NCI-H2029 treated with DMSO at 0.1 percent for 48 hours (cell line): ENCODE measurements at places on chromosomes 1 and 21.

DNA sequence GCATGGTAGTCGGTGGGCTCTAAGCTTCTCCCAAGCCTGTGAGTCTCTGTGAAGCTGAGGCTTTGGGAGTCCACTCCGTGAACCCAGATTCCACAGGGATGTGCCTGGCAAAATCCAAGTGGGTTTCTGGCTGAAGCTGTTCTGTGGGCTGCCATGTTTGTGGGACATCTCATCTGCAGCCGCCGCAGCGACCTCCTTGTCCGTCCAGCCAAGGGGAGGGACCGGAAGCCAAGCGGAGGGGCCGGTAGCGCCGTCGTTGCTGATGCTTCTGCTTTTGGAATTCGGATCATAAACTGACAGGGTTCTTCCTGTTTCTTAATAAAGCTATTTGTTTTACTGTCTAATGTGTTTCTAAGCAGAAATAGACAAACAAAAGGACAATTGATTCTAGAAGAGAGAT, 13.3 kb downstream of the KIF26B start:
- DNase-seq: no peak

GRCh38 chr1:201660931-201661822, 122.2 kb downstream of the NAV1 start:
- no peak for DNase-seq

- no peak for DNase-seq
Measured at GRCh38 chr1:24567792-24568388, 12.0 kb downstream of the NCMAP start.

DNA sequence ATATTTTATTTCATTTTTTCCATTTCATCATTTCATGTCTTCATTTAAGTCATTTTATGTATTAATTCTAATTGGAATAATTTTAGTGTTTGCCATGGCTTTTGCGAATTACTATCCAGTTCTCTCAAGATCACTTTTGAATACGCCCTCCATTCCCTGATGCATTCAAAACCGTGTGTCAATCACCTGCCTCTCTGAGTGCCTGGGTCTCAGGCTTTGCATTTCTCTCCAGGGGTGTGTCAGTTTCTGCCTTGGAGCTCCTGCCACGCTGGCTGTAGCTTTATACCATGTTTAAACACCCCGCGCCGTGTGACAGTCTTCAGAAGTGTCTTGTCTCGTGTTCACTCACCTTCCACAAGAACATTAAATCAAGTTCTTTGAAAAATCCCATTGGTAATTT, 7.4 kb upstream of the DNMT3L start:
- DNase-seq: no peak

DNA sequence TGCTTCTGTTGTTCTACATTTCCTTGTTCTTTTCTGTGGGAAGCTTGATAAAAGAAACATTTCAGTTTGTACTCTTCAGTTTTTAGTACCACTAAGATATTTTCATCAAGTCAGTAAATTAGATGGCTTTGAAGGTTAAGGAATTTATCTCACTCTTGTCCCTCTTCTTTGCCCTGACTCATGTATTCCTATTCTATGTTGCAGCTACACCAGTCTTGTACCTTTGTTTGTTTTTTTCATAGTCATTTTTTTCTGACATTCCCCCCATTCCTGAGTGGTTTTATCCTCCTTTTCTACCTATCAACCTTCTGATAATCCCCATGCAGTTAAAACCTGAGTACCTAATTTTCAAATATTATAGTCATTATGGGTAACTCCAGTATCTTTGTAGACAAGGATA, 65.4 kb downstream of the MAST2 start:
- no peak for DNase-seq

DNA sequence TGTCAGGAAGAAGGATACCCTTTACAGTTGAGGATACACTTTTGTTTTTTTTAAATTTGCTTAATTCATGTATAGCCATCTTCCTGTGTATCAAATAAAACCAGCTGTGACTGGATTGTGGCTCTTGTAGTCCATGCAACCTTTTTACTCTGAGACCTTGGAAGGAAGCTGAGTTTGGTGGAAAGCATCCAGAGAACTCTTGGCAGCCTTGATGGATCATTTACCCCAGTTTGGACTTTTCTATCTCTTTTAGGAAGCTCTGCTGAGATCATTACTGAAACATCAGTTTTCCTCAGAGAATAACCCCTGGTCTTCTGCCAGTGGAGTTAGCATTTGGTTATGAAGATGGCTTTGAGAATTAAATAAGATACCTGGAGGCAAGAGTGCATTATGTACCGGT, 21.2 kb upstream of the APOBEC4 start:
- no peak for DNase-seq

- no peak for DNase-seq
Measured at GRCh38 chr1:72278461-72278860, 3.9 kb downstream of the NEGR1 start.

DNA sequence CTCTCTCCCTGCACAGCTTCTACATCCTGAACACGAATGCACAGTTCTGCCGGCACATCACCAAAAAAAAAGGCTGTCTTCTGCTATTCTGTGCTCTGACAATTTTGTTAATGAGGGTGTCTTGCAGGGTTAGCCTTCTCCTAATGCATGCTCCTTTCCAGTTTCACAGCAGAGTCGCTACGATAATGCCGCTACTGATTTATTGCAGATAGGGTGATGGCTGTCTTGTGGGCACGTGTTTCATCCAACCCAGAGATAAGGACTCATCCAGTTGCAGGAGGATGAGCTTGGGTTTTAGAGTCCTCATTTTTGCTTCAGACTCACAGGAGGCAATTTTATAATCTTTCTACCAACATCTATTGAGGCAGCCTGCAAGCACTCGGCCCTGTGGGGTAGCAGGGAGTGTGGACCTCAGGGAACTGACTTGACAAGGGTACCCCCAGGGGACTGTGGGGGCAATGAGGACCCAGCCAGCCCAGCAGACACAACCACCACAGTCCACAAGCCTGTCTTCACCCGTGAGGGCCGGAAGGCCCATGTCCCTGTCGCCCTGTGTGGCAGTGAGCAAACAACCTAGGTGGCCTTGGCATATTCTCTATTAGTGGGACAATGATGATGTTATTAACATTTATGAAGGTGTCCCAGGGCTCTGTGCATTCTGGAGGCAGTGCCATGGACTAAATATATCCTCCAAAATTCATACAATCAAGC, 15.4 kb upstream of the UTS2 start:
- DNase-seq: no peak

DNA sequence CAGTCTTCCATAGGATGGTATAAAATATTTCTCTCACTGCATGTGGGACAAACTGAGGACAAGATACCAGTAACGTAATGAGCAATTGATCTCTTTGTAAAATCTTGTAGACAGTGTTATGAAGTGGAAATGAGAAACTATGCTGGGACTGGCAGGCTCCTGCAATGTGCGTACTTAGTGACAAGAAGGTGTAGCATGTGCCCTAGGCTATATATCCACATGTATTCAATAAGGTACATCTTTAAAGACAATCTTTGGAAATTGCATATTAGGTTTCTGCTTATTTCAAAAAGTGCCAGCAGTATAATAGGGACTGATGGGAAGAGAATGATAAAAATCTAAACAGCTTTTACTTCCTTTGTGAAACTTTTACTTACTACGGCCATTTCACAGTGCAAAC, 81.9 kb upstream of the GREM2 start:
- no peak for DNase-seq

DNA sequence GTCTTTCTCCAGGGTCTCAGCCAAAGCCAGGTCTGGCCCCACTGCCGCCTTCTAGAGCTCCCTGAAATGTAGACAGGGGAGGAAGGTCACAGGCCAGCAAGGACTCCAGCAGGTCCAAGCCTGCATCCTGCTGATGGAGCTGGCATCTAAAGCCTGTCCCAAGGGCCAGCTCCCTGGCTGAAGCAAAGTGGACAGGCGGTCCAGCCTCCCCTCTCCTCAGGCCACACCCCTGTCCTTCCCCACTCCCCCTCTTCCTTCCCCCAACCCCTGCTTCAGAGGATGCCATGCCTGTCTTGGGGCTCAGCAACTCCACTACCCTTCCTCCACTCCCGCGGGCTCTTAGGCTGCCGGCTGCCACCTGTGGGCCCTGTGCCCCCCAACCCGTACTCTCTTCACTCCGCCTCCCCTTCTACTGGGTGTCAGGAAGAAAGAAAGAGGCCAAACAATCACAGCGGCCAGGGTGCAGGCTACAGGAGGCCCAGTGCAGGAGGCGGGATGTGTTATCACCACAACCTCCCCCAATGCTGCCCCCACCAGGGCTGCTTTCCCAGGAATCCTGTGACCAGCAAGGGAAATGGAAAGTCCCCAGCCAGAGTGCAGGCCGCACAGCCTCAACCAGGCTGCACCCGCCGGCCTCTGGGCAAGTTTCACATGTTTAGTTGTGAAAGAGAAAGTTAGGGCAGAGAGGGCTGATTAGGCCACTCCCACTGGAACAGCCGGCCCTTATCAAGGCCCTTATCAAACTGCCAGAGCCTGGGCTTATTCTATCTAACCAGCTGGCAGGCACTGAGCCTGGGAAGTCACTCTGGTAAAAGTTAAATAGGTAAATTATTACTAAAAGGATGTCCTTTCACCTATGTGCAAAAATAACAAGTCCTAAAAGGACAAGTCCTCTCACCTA, 34.1 kb downstream of the ACOT7 start:
- DNase-seq: no peak

DNA sequence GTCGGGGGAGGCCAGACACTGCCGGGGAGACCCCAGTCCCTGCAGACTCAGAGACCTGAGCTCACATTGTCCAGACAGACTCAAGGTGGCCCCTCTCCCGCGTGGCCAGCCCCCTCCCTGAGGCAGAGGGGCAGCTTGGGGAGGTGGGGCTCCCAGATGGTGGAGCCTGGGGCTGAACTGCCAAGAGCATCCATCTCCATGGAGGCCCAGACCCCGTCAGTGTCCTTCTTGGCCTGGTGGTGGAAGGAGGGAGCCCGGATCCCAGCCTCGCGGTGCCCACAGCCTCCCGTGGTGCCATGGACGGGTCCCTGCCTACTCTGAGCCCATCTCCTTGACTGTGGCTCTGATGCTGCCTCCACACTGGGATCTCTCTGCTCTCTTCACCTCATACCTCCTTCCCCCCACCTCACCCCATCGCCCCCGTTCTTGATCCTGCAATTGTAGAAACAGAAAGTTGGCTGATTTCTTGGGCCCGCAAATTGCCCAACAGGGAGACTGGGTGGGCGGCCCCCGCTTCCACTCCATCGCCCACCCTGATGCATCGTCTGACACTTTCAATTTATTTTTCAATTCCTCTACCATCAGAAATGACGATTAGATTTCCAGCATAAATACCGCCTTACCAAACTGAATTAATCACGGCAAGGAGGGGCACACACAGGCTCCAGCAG, 348.9 kb downstream of the MATN1 start:
- DNase-seq: no peak

GRCh38 chr1:56958526-56958925, 7.3 kb downstream of the C8B start:
- DNase-seq: no peak

GRCh38 chr1:207458414-207458813, 4.3 kb downstream of the CR2 start:
- no peak for DNase-seq

GRCh38 chr21:41152147-41152546, 15.8 kb upstream of the BACE2 start:
- DNase-seq: no peak

DNA sequence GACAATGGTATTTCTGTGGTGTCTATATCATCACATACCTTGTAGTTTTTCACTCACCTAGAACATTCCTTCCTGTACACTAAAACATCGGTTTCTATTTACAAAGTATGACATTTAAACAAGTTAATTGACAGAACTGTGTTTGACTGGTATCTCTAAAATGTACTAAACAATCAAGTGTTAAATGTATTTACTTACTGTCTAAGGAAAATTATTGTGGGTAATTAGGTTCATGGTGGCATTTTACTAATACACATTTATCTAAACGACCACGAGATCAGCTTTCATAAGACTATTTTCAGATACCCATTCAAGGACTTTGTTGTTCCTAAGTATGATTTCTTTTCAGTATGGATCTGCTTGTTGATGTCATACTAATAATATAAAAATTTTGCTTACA, 115.2 kb downstream of the ADGRL2 start:
- no peak for DNase-seq

- DNase-seq: no peak
Measured at GRCh38 chr1:83762039-83762365, 236.9 kb downstream of the TTLL7 start.

- DNase-seq: no peak
Measured at GRCh38 chr1:89911191-89911991, 83.5 kb upstream of the ZNF326 start.

- DNase-seq: no peak
Measured at GRCh38 chr1:205444931-205445645, 10.8 kb downstream of the BLACAT1 start.

- no peak for DNase-seq
Measured at GRCh38 chr1:119790451-119791198, 20.6 kb downstream of the REG4 start.

GRCh38 chr1:212606395-212607205, 2.0 kb upstream of the ATF3 start:
- peak; percentile 12 for DNase-seq

DNA sequence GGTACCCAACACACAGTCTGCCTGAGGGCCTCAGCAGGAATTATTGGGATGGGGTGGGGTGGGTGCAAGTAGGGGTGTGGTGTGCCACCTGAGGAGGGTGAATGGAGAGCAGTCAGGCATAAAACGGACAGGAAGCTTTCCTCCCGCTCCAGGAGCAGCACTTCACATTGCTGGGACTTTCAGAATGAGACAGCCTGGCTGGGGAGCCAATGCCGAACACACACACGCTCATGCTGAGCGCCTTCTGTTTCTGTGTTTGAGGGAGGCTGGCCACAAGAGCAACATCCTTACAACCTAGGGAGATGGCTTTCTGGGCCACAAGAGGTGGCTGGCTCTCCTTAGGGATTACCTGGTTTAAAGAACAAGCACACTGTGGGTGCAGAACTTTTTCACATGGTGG, 98.0 kb downstream of the LAMC2 start:
- no peak for DNase-seq

DNA sequence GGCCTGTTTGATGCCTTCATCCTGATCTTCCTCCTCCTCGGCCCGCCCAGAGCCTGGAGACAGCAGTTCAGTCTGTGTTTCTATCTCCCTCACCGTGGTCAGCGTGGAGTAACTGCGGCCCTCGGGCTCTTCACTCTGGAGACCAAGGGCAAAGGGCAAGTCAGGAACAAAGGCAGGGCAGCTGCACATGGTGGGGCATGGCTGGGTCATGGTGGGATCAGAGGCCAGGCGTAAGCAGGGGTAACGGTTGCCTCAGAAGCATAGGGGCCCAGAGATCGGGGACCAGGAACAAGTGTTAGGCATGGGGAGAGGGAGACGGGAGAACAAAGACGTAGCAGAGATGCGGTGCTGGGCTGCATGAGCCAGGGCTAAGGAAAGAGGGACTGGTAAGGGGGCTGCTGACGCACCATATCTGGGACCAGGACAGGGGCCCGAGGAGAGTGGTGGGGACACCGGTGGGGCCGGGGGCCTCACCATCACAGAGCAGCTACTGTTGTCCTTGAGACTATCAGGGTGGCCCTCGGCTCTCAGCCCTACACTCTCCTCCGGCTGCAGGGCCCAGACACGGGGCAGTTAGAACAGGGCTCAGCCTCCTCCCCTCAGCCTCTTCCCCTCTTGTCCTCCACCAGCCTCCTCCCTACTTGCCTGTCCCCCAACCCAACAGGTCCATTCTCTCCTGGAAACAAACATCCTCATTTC, 3.2 kb upstream of the ARHGAP30 start:
- no peak for DNase-seq
